Activated CD4-positive, alpha-beta T cell treated with anti-CD3 and anti-CD28 coated beads for 24 hours (primary cell): ENCODE measurements at places on chromosomes 5 and 9.
A peak's percentile ranks its signal among the peaks of the same experiment; 100 is the strongest.

DNA sequence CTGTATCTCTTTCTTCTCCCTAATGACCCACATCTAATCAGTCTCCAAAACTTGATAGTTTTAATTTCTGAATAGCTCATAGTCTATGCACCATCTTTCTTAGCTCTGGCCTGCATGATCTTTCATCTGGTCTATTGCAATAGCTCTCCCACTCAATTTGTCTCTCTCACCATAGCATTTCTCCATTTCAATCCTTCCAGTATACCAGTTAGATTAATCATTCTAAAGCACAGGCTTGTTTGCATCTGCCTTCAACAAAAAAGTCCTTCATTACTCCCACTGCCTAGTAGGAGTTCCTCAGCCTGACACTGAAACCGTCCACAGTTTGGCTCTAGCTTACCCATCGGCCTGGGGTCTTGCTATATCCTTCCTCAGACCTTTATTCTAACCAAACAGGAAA is 344.9 kb downstream of the ENC1 start:
- no peak for DNase-seq

DNA sequence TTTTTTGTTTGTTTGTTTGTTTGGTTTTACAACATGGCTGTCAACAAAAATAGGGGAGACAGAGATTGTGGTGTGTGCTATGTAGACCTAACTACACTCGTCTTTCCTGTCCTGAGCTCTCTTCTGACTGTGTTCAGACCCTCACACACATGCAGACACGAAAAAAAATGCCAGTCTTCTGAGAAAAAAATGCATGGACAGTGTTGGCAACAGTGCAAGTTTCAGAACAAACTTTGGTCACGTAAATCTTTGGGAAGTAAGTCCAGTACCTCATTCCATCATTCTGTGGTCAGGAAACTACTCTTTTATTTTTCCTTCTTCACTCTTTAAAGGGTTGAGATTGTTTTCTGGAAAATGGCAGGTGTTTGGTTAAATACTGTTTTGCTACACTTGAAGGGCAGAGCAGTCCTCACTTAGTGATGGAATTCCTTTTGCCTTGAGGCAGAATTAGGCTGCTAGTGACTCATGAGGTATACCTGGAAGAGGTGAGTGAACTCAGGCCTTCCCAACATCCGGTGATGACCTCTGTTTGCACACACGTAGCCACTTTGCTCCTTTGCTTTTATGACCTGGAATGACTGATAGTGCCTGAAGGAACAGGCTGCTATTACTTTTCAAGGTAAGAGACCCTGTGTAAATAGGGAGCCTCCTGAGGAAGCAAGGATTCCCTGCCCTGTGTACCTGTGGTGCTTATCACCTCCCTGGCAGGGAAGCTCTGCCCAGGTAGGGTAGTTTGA is 81.6 kb upstream of the TNFAIP8 start:
- no peak for DNase-seq

DNA sequence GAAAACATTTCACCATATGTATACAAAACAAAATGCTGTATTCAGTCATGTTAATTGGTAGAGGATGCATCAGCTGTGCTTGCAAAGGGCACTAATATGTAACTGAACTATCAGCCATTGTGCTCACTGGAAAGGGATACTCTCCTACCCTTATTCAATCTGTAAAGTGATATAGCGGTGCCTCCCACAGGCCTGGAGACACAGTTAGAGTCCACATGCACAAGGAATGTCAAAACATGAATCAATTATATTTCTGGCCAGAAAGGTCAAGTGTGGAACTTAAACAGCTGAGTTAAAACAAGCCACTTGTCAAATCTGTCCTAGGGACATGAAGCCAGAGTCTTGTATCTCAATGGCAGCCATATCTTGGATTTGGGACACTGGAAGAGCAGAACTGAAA is 71.2 kb upstream of the IZUMO3 start:
- DNase-seq = no peak

DNA sequence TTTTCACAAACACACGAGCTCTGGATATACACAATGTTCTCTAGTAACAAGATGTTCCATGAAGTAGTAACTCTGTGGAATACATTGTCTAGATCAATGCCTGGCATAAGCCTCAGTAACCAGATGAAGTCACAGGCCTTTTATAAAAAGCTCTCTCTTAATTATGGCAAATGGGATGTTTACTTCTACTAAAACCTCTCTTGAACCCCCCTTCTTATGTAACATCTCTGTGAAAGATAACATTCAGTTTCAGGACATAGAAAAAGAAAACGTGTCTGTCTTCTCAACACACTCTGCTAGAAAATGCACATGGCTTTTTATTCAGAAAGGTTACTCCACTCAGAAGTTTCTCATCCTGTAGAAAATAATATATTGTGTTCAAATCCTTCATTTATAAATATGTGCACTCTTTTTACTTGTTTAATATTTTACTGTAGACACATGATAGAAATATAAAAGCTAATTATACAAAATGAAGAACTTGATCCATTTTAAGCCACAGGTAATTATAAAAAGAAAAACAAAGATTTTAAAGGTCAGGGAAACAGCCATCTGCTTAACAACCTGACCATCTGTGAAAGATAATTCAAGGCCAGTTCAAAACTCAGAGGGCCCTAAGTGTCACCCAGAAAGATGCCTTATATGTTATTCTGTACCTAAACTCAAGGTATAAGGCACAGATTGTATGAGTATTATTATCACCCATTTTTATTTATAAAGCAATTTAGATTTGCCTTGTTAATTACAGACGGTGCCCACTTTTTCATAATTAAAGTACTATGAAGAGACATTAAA is 812.0 kb downstream of the CDH18 start:
- DNase-seq = no peak

DNA sequence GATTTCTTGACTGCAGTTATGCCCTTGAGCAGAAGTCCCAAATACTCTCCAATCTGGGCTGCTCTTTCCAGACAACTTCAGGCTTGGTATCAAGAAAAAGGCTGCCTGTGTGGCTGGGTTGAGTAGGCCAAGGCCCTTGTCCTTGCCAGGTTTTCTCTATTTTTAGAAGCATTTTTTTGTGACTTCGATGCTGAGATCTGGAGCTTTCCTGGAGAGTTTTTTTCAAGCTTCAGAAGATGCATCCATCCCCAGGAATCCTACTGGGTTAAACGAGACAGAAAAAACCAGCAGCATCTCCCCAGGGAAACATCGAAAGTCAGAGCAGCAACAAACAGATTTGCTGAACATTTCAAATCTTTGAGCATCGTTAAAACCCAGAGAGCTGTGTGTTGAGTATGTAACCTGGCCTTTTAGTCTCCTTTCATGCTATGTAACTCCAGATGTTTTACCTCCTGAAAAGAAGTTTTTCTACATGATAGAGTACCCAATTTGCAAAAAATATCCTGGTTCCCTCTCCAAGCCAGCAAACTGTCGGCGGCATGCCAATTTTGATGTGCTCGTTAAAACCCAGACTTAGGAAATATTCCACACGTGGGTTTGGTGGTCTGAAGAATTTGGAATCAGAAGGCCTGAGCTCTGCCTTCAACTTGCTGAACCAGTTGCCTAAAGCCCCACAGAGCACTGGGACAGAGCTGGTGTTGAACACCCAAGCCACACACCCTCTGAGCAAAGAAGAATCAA is 98.1 kb upstream of the ALDH1B1 start:
- DNase-seq = no peak

GRCh38 chr5:72477644-72478043 is 29.6 kb downstream of the ZNF366 start:
- no peak for DNase-seq

DNA sequence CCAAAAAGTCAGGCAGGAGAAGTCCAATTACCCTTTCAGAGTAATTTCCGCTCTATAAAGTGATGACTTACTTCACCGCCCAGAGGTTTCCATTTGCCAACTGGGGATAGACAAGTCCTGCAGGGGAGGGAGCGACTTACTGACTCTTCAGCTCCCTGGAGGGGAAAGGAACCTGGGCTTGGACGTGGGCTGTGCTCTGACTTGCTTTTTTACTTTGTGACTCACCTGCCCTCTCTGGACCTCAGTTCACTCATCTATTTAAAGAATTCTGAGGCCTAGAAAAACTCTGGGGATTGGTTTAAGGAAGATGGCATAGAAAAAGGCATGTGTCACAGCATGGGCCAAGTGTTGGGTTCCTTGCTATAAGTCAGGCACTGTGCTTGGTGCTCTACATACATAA is 180.4 kb upstream of the TRIM32 start:
- DNase-seq = no peak

DNA sequence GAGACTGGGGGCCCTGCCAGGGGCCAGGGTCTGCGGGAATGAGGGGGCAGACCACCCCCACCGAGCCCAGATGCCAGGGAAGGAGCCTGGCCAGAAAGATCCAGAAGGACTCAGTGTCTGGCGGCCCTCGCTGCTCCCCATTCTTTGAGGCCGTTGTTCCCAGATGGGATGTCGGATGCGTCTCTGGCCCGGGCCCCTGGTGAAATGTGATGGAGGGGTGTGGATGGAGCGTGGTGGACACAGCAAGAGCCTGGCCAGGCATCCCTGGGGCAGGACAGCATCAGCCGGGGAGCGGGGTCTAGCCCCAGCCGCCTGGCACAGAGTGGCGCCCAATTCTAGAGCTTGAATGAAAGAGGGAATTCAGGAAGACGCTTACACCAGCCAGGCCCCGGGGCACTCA is 46.2 kb upstream of the NKD2 start:
- no peak for DNase-seq

DNA sequence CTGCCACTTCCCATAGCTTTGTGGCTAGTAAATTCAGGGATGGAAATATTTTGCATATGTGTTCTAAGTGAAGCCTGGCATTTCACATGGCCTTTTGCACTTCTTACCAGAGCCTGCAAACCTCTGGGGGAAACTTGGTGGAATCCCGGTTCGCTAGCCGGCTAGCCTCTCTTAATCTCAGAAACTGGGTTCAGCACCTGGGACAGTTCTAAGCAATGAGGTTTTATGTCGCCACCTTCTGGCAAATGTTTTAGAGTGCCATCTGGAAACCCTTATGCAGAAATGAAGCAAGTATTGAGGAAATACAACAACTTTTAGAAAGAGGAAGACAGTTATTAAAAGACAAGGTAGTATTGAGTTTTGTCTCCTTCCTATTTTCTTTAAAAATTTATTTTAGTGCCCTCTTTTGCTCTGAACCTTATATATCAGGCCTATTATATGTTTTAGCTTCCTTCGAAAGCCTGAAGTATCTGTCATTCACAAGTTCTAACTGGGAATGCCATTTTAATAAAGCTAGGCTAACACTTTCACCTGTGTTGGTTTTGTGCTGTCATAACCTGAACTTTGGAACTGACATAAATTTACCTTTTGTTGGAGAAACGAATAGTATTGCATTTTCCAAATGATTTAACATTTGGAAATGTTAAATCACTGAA is 963 bp upstream of the HTR1A start:
- DNase-seq = peak; percentile 1

DNA sequence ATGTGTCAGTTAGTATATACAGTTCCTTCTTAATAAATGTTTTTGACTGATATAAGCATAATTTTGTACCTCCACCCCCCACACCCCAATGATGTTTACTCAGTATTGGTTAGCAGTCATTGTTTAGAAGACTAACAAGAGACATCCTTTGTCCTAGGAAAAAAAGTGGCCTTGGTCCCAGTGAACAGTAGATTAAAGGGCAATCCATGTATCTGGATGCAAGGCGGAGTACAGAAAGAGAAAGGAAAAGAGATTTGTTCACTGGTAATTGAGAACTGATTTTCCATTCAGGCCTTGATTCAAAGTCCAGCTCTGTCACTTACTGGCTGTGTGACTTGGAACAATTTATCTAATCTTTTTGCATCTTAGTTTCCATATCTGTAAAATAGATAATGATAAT is 4.6 kb downstream of the RALGPS1 start:
- DNase-seq = no peak

DNA sequence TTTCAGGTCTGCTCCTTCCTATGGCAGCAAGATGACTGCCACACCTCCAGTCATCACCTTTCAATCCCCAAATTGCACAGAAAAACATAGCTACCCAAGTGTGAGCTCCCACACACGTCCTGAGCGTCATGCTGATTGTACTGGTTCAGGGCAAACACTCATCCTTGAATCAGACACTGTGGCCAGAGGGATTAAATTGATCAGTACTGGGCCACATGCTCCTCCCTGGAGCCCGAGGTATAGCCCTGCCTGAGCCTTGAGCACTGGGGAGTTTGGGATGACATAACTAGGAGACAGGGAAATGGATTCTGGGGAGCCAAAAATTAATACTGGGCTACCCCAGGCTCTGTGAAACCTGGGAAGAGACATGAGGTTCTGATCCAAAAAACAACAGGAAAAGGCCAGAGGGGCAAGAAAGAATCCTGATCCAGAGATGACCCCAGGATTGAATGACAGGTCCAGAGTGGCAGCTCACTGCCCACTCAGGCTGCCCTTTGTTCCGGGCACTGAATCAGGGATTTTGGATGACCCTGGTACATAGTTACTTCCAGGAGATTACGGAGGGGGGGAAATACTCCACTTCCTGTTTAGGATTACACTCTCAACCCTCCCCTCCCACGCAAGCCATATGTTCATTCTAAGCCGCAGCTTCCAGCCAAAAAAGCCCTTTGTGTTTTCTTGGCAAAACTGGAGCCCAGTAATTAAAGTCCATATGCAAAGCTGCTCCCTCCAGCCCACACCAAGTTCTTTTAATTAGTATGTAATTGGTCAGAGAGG is 141.6 kb upstream of the SPRY4 start:
- no peak for DNase-seq

DNA sequence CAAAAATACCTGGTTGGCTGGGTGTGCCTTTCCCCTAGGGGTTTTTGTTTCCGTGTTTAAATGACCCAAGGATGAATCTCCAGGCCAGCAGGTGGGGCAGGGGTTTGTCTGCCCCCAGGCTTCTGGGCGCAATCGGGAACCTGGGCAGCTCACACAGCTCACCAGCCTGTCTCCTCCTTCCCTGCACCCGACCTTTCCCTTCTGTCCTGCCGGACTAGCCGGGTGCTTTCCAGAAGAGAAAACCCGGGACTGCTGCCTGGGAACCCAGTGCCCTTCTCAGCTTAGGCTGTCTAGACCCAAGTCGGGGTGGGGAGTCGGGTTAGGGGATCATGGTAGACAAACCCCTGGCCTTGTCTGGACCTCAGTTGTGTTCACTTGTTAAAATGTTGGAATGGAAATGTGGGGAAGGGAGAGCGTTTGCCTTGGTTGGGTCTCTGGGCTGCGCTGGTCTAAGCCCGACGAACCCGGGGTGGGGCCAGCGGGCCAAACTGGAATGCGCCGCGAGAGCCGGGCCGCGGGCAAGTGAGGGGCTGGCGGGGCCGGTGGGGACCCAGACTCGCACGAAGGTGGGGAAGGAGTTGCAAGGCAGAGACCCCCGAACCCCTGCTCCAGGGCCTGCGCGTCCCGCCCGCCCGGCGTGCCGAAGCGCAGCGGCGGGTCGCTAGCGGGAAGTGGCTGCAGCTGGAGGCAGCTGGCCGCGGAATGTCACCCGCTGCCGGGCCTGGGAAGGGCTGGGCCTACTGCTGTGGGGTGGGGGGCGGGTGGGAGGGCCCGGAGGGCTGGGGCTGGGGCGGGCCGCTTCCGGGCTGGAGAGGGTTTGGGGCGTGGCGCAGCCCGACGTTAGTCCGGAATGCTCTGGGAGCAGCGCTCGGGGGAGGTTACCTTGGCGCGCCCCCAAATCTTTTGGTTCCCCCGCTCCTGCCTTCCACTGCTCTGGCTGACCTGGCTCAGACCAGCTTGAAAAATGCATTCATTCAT is 84.6 kb downstream of the DAB2IP start:
- DNase-seq = no peak

GRCh38 chr5:31186672-31187267 is 6.7 kb upstream of the CDH6 start:
- no peak for DNase-seq

- DNase-seq = no peak
Measured at GRCh38 chr5:173242079-173242478, 7.1 kb upstream of the NKX2-5 start.

GRCh38 chr5:175306381-175306780 is 137.6 kb downstream of the DRD1 start:
- no peak for DNase-seq
